Hematopoietic multipotent progenitor cell treated with erythropoietin and hydrocortisone succinate and interleukin-3 and kit ligand, for 8 days (in vitro differentiated cells): ENCODE measurements at places on chromosomes 2 and 18.

DNA sequence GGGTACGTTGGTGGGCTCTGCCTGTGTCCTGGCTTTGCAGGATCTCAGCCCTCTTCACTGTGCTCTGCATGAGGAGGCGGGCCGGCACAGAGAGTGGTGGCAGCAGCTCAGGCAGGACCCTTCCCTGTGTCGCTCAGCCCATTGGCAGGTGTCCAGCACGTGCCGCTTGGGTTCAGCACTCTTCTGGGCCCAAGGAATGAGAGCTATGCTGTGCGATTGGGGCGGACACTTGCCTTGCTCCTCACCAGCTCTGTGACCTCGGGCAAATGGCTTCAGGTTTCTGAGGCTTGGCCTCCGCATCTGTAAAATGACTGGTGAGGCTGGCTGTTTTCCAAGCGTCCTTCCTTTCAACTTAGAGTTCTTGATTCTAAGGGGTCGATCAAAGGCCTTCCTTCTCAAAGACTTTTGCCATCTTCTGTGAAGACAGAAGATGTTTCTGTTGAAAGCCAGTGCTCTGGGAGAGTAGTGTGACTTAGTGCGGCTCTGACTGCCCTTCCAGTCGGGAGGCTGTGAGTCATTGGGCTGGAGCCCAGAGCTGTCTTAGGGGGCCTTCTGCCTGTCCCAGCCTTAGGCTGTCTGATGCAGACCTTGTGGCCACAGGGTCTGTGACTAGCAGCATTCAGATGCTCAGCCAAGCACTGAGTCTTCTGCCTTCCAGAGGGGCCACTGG lies 35.6 kb downstream of the GLI2 start:
- no peak for DNase-seq

- DNase-seq, result no peak
These were observed 168.8 kb upstream of the VRK2 start for GRCh38 chr2:57877811-57878170.

DNA sequence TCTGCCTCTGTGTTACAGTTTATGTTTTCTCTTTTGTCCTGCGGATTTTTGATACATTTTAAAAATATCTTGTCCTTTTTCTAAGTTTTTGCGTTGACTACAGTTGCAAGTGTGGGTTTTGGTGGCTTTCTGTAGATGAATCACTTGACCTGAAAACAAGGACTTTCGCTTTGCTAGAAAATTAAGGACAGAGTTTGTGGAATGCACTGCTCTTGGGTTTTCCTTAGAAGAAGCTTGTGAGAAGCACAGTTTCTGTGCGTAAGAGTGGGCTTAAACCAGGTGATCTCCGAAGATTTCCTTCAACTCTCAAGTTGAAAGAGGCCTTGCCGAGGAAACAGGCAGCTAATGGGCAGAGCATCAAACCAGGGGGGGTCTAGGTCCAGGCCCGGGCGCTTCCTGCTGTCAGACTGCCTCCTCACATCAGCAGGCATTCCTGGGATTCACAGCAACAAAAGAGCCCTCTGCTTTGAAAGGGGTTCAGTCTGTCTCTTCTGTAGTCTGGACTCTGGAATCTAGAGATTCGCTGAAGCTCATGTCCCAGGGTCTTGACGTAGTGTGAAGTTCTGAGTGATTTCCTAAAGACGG lies 17.3 kb downstream of the NCK2 start:
- no peak for DNase-seq

GRCh38 chr2:43399515-43400264 lies 173.3 kb upstream of the ZFP36L2 start:
- DNase-seq, result no peak

- no peak for DNase-seq
These were observed 114.7 kb downstream of the SH3RF3 start for GRCh38 chr2:109243526-109244303.

DNA sequence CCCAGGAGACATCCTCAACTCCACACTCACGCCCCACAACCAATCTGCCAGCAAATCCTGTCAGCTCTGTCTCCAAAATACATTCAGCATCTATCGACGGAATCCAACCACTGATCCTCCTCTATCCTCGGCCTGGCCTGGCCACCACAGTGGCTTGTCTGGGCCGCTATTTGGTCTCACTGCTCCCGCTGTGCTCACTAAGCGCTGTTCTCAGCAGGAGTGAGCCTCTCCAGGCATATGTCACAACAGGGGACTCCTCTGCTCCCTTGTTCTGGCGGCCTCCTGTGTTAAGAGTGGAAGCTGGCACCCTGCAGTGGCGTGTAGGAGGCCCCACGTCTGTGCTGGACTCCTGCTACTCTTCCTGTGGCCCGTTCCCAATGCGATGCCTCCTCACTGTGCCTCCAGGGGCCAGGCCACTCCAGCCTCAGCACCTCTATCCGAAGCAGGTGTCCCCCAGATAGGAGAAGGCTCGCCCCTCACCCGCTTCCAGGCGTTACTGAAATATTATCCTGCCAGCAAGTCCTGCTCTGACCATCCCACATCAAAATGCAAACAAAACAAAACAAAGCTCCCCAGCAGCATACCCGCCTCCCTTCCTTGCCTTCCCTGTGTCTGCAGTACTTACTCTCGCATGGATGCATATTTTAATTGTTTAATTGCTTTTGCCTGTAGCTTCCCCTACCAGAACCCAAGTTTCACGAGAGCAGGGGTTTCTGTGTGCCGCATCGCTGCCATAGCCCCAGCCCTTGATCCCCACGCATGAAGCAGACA lies 39.9 kb downstream of the CENPO start:
- DNase-seq, result no peak

- no peak for DNase-seq
These were observed 60.3 kb downstream of the EHBP1 start for GRCh38 chr2:62765619-62766376.

GRCh38 chr18:57195341-57195740 lies 48.5 kb downstream of the BOD1L2 start:
- DNase-seq, result no peak

DNA sequence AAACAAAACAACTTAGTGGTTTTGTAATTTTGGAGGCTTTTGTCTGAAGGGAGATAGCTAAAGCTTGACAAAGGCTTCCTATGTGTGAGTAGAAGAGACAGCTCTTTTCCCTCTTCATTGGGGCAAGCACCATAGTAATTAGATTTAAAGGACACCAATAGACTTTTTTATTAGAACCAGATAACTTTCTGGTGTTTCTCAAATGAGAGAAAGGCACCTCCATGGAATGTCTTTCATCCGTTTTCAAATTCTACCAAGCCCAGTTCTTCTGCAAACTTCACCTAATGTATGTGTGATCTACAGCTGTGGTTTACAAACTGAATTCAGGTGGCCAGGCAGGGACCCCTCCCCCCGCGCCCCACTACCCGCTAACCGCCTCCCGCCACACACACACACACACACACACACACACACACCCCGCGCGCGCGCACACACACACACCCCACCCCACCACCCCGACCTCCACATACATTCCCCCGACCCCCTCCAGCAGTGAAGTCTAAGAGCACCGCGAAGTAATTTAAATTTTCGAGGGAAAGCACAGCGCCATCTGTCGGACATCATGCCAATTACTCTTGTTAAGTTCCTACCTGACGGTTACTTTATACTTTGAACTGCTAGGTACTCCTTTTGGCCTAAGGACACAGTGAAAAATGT lies 31.6 kb upstream of the PPP1R1C start:
- peak; percentile 79 for DNase-seq

DNA sequence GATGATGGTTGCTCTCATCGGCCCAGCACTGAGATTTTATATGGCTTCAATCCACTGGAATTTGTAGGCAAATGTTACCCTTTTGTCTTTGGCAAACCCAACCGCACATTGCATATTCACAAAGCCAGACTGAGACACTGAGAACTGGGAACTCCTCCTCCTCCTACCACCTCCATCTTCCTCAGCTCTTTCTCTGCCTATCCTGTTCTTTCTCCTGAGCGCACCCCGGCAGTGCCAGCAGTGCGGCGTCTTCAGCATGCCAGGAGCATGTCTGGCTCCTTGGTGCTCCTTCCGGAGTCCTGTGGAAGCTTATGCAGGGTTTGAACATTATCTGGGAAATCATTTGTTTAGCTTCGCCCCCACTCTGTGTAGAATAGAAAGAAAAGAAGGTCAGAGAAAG lies 50.8 kb downstream of the TRIB2 start:
- no peak for DNase-seq

DNA sequence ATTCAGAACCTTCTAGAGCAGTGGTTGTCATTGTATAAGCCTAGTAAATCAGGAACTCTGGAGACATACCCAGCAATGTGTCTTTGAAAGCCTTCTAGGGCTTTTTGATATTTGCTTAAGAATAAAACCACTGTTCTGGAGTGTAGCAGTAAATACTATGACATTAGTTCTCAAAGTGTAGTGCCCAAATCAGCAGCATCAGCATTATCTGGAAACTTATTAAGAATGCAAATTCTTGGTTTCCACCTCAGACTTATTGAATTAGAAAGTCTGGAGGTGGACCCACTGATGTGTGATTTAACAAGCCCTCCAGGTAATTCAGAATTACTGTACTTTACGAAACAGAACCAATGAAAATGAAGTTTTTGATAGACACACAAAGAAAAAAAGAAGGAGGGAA lies 509.7 kb downstream of the SUCLG1 start:
- no peak for DNase-seq

- peak; percentile 94 for DNase-seq
These were observed 37.2 kb downstream of the CASP10 start for GRCh38 chr2:201220102-201220570.

DNA sequence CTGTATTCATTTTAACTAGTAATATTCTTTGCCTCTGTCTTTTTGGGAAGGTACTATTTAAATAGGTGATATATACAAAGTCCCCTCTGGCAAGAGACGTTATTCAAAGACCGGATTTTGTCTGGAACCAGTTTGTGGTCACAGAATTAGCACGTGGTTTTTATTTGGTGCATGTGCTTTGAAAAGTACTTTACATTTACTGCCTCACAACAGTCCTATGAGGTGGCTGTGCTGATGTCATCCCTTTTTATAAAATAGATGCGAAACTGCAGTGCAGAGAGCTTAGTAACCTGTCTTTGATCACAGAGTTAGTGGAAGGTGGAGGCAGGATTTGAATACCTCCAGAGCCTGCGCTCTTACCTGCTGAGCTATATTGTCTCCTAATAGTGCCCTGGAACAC lies 4.0 kb downstream of the LPIN1 start:
- peak; percentile 24 for DNase-seq

GRCh38 chr2:231308631-231309428 lies 86.7 kb upstream of the B3GNT7 start:
- DNase-seq, result no peak

DNA sequence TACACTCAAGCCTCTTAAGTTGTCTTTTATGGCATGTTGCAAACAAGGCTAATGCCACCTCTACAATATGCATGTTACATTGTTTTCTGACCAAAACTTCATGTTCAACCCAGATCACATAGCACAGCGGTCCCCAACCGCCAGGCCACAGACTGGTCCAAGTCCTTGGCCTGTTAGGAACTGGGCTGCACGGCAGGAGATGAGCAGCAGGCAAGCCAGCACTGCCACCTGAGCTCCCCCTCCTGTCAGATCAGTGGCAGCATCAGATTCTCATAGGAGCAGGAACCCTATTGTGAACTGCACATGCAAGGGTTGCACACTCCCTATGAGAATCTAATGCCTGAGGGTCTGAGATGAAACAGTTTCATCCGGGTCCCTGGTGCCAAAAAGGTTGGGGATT lies 324.8 kb upstream of the CHAC2 start:
- DNase-seq, result no peak

DNA sequence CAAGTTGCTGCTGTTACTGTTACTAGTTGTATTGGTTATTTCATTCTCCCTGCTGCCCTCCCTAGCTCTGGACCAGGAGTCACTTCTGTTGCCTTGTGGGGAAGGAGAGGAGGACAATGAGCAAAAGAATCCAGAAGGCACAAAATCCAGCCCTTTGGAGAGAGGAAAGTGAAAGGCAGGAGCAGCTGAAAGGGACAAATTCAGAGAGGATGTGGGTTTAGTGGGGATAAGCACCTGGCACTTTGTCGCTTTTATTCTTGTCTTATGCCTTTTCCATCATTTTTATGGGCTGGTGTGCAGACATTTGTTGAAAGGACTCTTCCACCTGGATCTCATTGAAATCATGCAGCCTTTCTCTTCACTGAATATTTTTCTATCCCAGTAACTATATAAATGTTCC lies 24.3 kb upstream of the LTBP1 start:
- no peak for DNase-seq

DNA sequence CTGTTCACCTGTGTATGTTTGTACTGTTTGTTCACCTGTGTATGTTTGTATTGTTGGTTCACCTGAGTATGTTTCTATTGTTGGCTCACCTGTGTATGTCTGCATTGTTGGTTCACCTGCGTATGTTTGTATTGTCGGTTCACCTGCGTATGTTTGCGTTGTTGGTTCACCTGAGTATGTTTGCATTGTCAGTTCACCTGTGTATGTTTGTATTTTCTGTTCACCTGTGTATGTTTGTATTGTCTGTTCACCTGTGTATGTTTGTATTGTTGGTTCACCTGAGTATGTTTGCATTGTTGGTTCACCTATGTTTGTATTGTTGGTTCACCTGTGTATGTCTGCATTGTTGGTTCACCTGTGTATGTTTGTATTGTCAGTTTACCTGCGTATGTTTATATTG lies 14.6 kb downstream of the ADI1 start:
- no peak for DNase-seq

DNA sequence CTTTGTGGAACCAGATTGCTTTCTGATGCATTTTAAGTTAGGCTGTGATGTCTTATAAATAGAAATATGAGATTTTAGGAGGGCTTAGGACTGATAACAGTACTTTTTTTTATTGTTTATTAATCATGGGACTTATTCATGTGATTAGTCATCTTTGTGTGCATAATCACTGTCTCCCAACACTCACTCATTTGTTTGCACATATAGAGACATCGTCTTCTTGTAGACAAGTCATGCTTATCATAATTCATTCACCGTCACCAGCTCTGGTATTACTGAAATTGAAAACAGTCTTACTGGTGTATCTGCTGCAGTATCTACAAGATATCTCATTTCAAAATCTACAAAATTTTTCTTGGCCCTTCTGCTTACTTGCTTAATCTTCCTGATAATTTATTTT lies 45.8 kb downstream of the WDR7 start:
- no peak for DNase-seq

DNA sequence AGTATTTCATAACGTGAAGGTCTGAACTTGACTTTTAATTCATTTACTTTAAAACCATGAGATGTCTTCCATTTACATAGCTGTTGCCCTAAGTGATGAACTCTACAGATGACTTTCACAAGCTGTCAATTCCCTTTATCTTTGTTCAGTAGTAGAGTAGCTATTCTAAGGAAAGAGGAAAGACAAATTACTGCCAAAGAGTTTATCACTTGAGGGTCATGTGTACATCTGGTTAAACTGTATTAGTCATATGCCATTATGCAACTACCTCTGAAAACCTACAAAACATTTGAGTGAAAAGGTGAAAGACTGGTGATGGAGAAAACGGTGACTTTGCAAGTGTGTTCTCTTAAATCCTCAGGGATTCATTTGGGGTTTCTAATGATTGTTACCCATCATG lies 763.9 kb downstream of the TMEM182 start:
- no peak for DNase-seq
